ENCODE measurements at places on chromosomes 2 and 18.

DNA sequence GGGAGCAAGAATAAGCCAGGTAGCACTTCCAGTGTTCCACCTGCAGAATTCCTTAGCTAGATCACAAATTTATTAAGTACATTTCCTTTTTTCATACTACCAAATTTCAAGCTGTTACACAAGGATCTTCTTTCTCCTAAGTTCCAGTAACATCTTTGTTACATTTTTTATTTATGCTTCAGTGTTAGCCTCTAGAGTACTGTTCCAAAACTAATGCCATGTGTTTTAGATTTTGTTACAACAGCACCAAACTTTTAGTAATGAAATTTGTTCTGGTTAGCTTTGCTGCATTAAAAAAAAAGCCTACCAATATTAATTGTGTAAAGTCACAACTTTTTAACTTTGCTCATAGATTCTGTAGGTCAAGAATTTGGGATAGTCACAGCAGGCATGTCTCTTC lies 161.1 kb downstream of the CAMKMT start:
- DNase-seq: no peak

- DNase-seq: no peak
Observed at GRCh38 chr2:38627391-38627790, 24.7 kb upstream of the HNRNPLL start.

GRCh38 chr2:15919716-15920434 lies 20.5 kb upstream of the MYCN start:
- DNase-seq: peak; percentile 44

DNA sequence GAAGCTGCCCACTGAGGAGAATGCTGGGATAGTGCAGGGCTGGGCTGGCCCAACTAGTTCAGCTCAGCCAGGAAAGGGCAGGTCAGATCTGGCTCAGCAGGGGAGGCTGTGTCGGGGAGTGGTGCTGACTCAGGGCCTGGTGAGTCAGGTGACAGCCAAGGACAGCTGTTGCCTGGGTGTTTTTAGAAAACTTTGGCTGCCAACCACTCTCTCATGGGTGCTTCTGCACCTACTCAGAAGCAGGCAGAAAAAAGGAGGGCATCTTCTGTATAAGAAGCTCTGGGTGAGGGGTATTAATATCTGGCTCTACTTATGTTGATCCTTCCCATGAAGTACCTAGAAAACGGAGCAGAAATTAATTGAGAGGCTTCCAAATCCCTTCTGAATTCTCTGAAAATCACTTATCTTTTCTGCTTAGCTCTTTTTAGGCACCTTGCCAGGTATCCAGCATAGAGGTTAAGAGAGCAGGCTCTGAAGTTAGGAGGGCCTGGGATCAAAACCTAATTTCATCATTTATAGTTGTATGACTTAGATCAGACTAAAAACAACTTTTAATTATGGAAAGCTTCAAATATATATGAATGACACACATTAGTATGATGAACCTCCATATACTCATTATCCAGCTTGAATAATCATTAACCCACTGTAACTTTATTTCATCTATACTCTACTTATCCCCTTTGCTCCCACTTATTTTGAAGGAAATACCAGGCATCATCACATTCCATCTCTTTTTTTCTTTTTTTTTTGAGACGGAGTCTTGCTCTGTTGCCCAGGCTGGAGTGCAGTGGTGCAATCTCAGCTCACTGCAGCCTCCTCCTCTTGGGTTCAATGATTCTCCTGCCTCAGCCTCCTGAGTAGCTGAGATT lies 15.5 kb upstream of the RAB10 start:
- peak; percentile 63 for DNase-seq

GRCh38 chr2:23273786-23274185 lies 111.2 kb upstream of the KLHL29 start:
- no peak for DNase-seq

DNA sequence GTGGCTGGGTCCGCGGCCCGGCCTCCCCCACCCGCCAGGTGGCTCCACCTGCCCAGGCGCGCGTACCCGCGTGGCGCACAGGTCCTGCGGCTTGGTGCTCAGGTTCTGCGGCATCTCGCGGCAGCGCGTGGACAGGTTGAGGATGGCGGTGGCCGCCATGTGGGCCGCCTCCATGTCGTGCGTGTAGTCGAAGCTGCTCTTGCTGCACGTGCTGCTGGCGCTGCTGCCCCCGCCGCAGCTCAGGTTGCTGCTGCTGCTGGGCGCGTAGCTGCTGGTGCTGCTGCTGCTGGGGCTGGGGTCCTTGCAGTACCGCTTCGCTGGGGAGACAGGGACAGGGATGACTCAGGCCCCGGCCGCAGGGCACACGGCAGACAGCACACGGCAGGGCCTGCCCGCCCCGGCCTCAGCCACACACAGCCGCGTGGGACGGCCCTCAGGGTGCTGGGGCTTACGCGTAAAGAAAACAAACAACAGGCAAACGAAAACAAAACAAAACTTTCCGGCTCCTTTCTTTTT lies 147.7 kb upstream of the PXDN start:
- DNase-seq: no peak

- DNase-seq: peak; percentile 96
Observed at GRCh38 chr2:26687801-26688200, 4.7 kb upstream of the KCNK3 start.

DNA sequence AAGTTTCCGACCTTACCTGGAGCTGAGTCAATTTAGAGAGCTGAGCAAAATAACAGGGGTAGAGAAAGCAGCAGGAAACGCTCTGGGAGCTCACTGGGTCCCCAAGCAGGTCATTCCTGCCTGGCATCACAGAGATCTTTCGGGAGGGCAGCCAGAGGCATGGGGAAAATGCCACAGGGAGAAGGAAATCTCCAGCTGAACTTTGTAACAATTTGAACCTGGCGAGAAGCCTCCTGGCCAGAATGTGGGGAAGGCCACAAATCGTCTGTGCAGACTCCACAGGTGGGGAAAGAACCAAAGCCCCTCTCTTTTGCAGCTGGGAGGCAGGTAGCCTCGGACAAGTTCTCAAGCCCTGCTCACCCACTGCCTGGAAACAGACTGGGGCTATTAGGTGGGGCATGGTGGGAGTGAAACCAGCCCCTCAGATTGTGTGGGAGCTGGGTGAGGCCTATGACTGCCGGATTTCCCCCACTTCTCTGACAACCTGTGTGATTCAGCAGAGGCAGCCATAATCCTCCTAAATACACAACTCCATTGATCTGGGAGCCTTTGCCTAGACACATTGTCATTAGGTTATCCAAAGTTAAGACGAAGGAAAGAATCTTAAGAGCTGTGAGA lies 53.9 kb downstream of the INO80D start:
- no peak for DNase-seq

- peak; percentile 80 for DNase-seq
Observed at GRCh38 chr2:240586919-240587800, 626 bp downstream of the CAPN10 start.

DNA sequence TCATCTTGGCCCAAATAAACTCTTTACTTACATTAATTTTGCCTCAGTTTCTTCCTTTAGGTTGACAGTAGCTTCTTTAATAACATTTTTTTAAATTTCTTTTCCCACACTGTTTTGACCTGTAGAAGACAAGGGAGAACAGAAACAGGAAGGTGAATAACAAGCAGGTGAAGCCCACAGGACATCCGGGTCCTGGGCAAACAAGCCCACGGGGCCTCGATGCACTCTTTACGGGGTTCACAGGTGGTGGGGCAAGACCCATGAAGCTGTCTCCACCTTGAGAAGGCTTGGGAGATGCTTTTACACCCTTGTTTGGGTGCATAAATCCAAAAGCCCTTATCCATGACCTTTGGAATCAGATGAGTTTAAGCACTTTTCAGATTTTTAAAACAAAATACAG lies 301.0 kb upstream of the MGAT5 start:
- DNase-seq: no peak

Data from NCI-H510A treated with DMSO at 0.1 percent for 48 hours (cell line).